ENCODE measurements at places on chromosomes 1 and 21.
A peak's percentile ranks its signal among the peaks of the same experiment; 100 is the strongest.

DNA sequence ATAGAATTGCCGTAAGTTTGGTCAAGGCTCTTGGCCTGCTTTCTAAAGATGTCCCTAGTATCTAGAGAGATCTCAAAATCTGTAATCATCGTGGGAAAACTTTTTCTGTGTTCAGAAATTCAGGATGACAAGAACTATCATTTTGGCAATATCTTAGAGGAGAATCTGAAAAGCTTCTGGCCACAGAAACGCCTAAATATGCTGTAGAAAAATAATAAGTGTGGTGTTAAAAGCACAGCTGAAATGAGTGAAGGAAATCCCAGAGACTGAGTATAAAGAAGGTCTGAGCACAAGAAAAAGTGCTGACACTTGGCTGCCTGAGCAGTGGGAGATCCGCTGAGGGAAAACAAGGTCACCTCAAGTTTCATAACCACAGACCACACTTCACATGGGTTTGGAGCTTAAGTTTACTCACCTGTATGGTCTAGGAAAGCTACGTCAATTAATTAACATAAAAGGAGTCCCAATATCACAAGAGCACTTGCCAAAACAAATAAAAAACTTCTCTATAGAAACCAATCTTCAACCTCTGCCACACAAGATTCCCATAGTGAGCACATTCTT, 235.2 kb upstream of the IRF2BP2 start:
- DNase-seq, result peak; percentile 39

DNA sequence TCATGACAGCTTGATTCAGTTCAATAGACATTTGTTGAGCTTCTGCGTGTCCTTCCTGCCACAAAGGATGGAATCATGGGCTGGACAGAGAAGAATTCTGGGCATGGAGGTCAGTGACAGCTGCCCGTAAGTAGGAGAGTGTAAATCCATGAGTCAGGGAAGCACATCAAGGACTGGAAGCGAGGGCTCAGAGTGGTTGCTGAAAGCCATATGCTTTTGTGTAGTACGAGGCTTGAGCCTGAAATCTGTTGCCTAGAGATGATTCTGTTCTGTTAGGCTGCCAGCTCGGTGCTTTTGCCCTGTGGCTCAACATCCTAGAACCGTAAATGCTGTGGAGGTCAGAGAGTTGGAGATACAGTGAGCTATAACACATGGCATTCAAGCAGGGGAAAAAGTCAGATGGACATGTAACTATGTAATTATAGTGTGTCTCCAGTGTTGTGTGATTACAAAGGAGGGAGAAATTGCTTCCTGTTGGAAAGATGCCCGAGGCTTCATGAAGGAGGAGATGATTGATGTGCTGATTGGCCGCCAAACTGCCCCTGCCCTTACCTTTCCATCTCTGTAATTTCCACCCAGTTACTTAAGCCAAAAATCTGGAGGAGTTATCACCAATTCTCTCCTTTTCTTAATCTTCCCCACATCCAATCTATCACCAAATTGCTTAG, 92.8 kb upstream of the CACNA1E start:
- DNase-seq, result no peak

DNA sequence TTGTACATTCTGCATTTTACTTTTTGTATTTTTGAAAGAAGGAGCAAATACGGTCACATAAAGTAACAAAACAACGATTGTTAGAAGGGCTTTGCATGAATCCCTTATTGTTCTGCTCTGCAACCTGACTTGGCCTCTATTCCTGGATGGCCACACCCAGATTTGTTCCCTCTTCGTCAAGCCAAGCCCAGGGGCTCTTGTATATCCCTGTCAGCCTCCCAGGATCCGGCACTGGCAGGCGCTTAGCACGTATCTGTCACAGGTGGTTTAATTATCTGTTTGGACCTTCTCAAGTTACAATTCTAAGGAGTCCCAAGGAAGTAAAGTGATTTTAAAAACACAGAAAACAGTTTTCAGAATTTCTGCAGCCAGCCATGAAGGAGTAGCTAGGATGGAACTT, 28.0 kb downstream of the CRYAA start:
- no peak for DNase-seq

DNA sequence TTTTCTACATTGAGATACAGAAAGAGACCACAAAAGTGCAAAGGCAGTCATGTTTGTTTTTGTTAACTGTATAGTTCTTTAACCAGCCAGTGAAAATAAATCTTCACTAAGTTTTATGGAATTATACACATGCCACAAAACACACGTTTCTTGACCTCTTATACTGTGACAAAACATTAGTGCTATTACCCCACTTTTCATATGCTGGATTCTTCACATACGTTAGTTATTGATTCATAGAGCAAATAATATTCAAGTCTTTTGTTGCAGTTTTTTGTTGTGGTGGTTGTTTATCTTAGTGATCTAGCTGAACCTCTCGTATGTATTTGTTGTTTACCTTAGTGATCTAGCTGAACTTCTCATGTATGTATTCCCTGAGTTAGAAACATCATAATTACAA, 28.0 kb downstream of the LYPLAL1 start:
- no peak for DNase-seq

DNA sequence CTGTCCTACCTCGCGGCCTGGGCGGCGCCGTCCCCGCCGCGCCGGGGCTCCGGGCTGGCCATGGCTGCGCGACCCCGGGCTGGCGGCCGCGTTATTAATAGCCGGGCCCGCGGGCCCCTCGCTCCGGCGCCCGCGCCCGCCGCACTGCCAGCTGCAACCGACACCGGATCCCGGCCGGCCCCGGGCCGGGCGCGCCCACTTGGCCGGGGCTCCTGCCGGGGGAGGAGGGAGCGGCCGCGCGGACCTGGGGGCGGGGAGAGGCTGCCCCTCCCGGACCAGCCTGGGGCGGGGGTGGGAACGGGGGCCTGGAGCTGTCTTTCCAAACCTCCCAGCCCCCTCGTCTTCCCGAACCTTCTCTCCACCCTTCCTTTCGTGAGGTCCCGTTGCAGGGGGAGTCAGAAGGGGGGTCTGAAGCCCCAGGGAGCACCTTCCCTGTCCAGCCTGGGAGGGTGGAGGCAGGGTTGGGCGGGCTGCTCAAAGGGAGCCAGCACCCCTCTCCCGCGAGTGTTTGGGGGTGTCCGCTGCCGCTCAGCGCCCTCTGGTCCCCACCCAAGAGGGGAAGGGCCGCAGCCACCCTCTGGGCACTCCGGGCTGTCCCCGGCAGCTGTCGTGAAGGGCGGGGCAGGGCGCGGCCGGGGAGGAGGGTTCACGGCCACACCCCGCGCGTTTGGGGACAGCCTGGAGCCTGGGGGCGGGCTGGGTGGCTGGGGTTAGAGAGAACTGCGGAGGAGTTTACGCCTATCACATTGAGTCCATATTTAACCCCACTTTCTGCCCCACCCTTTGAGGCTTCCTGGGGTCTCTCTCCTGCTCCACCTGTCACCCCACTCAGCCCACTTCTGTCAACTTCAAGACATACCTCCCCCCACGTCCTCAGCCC, at the start of gene SYNC:
Gene SYNC, minus strand, starts transcription at position 172 of the 880 bp plus-strand sequence. Its CDS starts 110 bp downstream, at position 62.
- DNase-seq, result no peak

Measured in activated T-cell treated with anti-CD3 and anti-CD28 coated beads, Interleukin-2, amount 50 U/mL, for 1 hour (primary cell).